Foreskin melanocyte (primary cell): ENCODE measurements at places on chromosomes 5 and 9.

DNA sequence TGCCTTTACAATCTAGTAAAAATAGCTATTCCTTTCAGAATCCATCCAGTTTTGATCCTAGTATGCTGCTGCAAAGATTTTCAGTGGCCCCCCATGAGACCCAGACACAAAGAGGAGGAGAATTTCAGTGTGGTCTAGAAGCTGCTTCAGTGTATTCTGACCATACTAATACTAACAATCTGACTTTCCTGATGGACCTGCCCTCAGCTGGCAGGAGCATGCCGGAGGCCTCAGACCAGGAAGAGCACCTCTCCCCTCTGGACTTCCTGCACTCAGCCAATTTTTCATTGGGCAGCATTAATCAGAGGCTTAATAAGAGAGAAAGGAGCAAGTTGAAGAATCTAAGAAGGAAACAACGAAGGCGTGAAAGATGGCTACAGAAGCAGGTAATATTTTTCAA, 48.5 kb downstream of the RNF180 start:
- no peak for DNase-seq

- peak; percentile 18 for DNase-seq
These were observed 1.0 kb downstream of the CERT1 start for GRCh38 chr5:75510417-75510835.

- DNase-seq = no peak
These were observed 23.3 kb downstream of the CFAP90 start for GRCh38 chr5:7827610-7828009.

DNA sequence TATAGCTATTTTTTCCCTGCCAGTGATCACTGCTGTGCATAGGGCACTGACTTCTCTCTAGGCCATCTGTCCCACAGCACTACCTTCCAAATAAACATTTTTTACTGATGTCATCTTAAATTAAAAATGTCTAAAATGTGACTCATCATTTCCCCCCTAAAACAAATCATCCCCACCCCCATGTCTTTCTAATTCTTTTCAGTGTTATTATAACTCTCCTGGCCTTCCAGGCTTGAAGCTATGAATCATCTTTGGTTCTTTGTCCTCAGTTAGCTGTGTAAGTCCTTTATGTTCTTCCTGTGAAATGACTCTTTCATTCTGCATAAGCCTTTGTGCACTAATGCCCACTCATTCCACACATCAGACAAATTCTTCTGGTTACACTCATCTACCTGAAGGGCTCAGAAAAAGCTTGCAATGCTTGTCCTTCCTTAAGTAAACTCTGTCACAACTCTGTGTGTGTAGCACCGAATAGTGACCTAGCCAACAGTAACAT, 78.1 kb downstream of the CFAP95 start:
- DNase-seq = peak; percentile 93

DNA sequence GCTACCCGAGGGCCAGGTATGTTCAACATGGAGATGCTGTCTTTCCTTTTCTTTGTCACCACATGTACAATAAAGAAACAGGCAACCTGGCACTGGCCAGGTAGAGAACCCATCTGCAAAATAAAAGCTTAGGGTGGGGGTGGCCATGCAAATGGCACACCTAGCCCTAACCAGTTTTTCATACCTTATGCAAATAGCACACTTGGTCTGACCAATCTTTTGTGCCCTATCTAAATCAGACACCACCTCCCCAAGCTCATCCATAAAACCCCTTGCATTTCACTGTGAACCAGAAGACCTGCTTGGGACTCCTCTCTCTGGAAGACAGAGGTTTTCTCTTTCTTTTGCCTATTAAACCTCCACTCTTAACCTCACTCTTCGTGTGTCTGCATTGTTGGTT, 33.9 kb downstream of the JAKMIP2 start:
- DNase-seq = no peak

- DNase-seq = no peak
These were observed 141.1 kb downstream of the AUH start for GRCh38 chr9:91220491-91221135.

DNA sequence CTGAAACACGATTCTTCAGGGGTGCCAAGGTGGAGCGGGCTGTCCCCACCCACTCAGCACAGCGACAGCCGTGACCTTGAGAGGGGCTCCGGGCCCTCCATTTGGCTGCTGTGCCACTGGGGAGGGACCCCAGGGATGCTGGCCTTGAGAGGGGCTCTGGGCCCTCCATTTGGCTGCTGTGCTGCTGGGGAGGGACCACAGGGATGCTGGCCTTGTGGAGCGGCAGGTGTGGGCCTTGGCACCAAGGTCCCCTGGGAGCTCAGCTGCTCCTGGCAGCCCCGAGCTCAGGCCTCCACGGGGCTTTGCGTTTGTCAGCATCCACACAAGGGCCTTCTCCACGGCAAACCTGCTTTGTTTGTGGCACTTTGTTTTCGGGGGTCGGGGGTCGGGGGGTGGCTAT, 137.6 kb upstream of the LPCAT1 start:
- DNase-seq = no peak

- DNase-seq = no peak
These were observed 253.5 kb upstream of the HAPLN1 start for GRCh38 chr5:83973925-83974815.

DNA sequence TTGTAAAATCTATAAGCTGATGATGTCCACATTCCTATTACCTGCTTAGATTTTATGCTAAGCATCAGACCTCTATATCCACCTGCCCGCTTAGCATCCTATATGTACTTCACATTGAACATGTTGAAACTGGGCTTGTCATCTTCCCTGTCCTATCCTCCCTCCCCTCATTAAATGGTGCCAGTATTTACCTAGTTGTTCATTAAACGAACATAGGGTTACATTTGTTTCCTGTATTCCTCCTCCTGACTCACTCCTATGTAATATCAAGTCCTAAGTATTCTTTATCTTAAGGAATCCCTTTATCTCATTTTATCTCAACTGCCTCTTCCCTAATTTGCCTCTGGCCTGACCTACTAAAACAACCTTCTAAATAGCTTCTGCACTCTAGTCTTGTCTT, 177.8 kb upstream of the MEF2C start:
- DNase-seq = no peak
